ENCODE measurements at places on chromosomes 3 and 15.

- DNase-seq, result no peak
Observed at GRCh38 chr3:177262396-177262795, 65.1 kb upstream of the TBL1XR1 start.

GRCh38 chr15:81326466-81327212 is 2.7 kb upstream of the STARD5 start:
- DNase-seq, result no peak

GRCh38 chr15:64763462-64763861 is 11.9 kb downstream of the RBPMS2 start:
- no peak for DNase-seq

DNA sequence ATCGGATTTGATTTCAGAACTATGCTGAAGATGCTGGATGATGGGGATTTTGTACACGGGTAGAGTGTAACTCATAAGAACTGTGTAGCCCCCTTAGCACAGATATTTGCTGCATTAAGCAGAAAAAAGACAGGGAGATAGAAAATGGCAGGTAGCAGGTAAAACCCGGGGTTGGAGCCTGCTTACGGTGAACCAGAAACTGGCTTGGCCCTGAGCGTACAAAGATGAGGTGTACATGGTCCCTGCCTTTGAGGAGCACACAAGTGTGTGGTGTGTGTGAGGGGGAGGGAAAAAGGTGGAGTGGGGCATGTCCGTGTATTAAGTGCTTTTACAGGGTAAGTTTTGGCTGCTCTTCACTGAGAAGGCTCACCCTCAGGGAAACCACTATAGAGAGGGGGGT is 3.5 kb downstream of the LPP start:
- no peak for DNase-seq

DNA sequence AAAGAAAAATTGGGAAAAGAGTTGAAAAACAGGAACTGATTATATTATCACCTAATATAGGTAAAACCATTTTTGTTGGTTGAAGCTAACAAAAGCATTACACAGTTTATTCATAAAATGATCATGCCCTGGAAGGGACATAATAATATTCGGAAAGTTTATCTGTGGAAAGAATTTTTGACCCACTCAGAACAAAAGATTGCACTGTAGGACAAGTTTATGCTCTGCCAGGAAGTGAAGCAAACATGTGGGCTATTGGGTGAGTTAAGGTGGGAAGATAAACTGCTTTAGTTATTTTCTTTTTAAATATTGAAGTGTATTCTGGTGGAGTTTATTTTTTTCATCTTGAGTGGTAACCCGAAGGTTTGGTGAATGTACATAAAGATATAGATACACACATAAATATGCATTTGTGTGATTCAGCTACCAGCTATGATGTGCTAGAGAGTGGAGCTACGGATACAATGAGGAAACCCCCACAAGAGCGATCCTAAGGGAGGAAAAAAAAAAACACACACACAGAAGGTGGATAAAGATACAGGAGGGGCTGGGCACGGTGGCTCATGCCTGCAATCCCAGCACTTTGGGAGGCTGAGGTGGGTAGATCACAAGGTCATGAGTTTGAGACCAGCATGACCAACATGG is 506.4 kb upstream of the THBS1 start:
- no peak for DNase-seq

DNA sequence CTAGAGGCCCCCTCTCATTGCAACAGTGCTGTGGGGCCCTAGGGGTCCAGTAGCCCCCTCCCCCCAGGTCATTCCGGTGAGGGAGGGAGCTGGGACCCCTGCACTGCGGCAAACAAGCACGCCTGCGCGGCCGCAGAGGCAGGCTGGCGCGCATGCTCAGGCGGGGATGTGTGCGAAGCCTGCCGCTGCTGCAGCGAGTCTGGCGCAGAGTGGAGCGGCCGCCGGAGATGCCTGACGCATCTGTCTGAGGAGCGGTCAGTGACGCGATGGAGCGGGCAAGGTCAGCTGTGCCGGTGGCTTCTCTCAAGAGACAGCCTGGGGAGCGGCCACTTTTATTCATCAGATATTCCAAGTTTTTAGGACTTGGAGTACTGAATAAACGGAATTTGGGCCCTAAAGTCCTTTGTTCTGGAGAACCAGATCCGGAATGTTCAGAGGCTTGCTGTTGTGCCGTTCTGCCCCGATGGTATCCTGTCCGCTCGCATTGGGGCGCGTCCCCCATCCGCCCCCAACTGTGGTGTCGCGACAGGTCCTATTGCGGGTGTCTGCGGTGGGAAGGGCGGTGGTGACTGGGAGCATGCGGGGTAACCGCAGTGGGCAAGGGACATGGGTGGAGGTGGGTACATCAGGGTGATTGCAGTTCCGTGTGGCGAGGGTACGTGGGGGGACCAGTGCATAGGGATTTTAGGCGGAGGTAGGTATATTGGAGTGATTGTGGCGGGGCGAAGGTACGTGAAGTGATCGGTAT is at the start of the genes SNRPN and SNURF:
SNRPN (plus strand) TSS at position 205 of the 748 bp plus-strand sequence. CDS start 19,467 bp downstream, outside the sequence.
SNURF (plus strand) TSS at position 205 of the 748 bp plus-strand sequence; CDS start at position 267, 62 bp downstream.
- no peak for DNase-seq

GRCh38 chr3:132255041-132255745 is 62.0 kb upstream of the ACP3 start:
- DNase-seq, result peak; percentile 83

GRCh38 chr3:39121621-39122020 is 14.1 kb downstream of the TTC21A start:
- no peak for DNase-seq
